Dorsolateral prefrontal cortex (tissue), 122 donors: ENCODE measurements at places on chromosomes 2 and 18. TPM values are rescaled to one million over a fixed set of nuclear protein-coding genes. Genes with fewer than 3 reads are reported as not detected.

Gene MC2R
- total RNA-seq, result not detected

Gene TMEM247
- not detected for total RNA-seq

Gene CFAP210
- 5.3 TPM for total RNA-seq

Gene CPLX4
- not detected for total RNA-seq

Gene ARHGAP28
- total RNA-seq, result 4.0 TPM

Gene UBE2E3
- total RNA-seq, result 102 TPM

Gene SERPINB4
- total RNA-seq, result not detected
